Activated CD8-positive, alpha-beta memory T cell treated with anti-CD3 and anti-CD28 coated beads, Interleukin-2, amount 10 ng/mL, durations not matched to agents 7 days and 5 days (primary cell): ENCODE measurements at places on chromosomes 13 and 19. TPM values are rescaled to one million over a fixed set of nuclear protein-coding genes. Genes with fewer than 3 reads are reported as not detected.

- DNase-seq: no peak
Observed at GRCh38 chr19:56209091-56209490, 7.0 kb downstream of the ZSCAN5C start.

- no peak for DNase-seq
Observed at GRCh38 chr19:3423183-3423829, 56.9 kb downstream of the NFIC start.

GRCh38 chr19:16676101-16676798 is 15.3 kb downstream of the TMEM38A start:
- DNase-seq: no peak

DNA sequence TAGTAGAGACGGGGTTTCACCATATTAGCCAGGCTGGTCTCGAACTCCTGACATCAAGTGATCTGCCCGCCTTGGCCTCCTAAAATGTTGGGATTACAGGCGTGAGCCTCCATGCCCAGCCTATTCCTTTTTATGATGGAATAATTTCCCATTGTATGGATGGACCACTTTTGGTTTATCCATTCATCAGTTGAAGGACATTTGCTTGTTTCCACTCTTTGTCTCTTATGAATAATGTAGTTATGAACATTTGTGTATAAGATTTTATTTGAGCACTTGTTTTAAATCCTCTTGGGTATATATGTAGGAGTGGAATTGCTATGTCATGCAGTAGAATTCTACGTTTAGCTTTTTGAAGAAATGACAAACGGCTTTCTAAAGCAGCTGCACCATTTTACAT is 23.3 kb downstream of the FBXO27 start:
- DNase-seq: no peak

DNA sequence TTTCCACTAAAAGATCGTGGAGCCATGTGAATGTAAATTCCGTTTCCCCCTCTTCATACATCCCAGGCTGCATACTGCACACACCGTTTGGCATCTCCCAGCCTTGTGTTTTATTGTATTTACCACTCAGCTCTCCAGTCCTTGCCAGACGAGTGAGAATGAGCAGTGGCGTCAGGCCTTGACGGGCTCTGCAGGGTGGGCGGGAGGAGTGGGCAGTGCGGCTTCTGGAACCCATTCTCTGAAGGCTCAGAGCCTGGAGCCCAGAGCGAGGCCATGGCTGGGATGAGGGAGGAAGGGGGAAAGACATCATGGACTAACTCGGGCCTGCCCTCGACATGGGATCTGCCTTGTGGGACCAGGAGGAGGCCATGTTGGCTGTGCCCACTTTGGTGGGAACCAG is 25.1 kb downstream of the BICRA start:
- no peak for DNase-seq

- no peak for DNase-seq
Observed at GRCh38 chr13:106987427-106987785, 419.5 kb upstream of the ARGLU1 start.

- no peak for DNase-seq
Observed at GRCh38 chr19:32859591-32859990, 10.0 kb downstream of the SLC7A9 start.

- no peak for DNase-seq
Observed at GRCh38 chr19:33486936-33487811, 34.4 kb downstream of the PEPD start.

GRCh38 chr19:53132141-53132991 is at the start of gene ZNF415:
ZNF415 (minus strand) TSS chr19:53132910; CDS start chr19:53122676, 10,234 bp downstream.
- peak; percentile 43 for DNase-seq

DNA sequence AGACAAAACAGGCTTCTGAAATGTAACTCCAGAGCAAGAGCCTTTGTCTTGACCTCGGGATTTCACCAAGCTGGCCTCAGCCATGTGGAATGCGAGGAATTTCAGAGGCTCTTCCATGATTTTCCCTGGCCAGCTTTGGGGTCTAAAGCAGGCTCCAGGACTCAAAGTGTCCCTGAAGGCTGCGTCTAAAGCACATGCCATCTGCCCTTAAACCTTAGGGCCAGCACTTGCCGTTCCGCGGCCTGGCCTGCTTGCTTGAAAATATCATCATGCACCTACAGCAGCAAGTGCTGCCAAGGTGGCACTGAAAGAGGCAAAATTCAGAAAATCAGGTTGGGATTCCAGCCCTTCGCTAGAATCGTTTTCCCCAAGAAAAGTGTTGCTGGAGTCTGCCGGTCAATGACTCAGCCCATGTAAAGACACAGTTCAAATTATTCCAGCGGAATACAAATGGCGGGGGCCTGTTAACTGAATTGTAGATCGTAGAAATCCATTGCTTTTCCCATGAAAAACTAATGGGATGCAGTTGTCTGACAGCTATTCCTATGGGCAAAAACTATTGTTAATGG is 105.7 kb upstream of the RAP2A start:
- DNase-seq: no peak

DNA sequence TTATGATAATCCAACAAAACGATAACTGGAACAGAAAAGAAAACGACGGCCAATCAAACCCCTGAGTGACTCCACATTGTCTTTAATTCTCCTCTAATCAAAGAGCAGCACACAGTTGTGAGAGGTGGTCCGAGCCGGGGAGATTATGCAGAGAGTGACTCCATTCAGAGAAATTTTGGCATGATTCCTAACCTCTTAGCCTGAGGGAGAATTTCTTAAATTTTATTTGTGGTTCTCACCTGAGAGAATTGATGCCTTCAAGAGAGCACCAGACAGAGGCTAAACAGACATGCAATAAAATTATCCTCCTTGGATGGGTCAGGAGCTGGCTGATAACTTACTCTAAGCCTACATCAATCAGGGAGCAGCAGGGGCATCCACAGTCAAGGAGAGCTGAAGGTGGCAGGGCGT is 310.0 kb upstream of the KLF12 start:
- no peak for DNase-seq

DNA sequence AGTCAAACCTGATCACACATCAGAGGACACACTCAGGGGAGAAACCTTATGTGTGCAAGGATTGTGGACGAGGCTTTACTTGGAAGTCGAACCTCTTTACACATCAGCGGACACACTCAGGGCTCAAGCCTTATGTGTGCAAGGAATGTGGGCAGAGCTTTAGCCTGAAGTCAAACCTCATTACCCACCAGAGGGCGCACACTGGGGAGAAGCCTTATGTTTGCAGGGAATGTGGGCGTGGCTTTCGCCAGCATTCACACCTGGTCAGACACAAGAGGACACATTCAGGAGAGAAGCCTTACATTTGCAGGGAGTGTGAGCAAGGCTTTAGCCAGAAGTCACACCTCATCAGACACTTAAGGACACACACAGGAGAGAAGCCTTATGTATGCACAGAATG is 8.2 kb upstream of the ZNF527 start:
- no peak for DNase-seq

- no peak for DNase-seq
Observed at GRCh38 chr19:15241259-15241910, 9.1 kb upstream of the EPHX3 start.

LIN7B gene
- 5.7 TPM for total RNA-seq

WDR88 gene
- not detected for total RNA-seq

PRTN3 gene
- not detected for total RNA-seq

HSPB6 gene
- total RNA-seq: not detected

FSD1 gene
- total RNA-seq: 24.7 TPM

GNG8 gene
- 25.9 TPM for total RNA-seq
